ENCODE measurements at places on chromosomes 16 and 17.

- no peak for DNase-seq
These were observed 1.1 kb upstream of the CACNG1 start for GRCh38 chr17:67043283-67043682.

GRCh38 chr17:82567286-82567685 is 47.8 kb downstream of the FOXK2 start:
- no peak for DNase-seq

DNA sequence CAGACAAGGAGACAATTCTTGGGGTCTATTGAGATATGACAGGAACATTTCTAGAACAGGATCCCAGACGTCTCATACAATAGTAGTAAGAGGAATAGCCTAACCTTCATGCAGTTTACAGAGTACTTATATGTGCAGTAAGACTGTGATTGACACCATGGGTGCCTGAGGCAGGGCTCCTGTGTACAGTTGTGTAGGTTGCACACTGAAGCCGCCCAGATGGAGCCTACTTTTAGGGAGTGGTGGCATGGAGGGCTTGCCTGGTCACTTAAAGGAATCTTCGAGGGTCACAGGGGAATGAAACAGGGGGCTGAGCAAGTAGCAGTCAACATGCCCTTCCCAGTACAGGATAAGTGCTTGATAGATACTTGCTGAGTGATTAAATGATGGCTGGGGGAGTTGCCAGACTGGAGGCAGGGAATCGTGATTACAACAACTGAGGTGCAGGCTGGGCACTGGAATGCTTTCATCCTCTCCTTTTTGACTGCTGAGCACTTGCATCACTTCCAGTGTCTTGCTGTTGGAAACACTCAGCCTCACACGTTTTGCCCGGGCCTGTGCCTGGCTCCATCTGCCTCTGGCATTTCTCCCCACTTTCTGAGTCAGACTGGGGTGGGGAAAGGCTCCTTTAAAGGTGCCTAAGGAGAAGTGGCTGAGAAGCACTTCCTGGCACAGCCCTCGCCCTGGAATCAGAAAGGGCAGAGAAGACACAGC is 71.0 kb downstream of the COPRS start:
- no peak for DNase-seq

GRCh38 chr17:5931616-5932015 is 138.6 kb upstream of the WSCD1 start:
- no peak for DNase-seq

DNA sequence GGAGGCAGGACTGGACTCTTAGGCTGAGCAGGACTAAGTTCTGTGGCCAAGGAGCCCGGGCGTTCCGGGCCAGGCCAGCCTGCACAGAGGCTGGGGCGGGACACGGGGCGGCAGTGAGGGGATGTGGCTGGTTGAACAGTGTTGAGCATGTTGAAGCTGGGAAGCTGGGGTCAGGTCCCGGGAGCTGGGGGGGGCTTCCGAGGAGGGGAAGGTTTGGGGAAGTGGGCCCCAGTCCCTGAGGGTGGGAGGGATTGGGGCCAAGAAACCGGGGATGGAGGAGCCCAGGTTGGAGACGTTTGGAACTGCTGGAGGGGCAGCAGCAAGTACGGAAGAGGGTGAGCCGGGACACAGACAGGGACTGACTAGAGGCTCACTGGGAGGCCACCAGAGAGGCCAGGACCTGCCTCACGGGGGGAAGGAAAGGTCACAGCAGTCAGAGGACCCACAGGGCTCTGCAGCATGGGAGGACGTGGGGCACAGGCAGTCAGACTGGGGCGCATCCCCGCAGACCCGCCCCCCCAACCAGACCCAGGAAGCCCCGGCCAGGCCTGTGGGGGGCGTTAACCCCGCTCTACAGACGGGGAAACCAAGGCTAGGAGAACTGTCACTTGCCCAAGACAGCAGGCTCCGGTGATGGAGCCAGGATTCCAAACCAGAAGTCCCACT is 9.5 kb downstream of the TAX1BP3 start:
- DNase-seq = no peak
